ENCODE measurements at places on chromosomes 1 and 21.

GRCh38 chr1:43541721-43542401 is 11.2 kb downstream of the PTPRF start:
- DNase-seq, result no peak

DNA sequence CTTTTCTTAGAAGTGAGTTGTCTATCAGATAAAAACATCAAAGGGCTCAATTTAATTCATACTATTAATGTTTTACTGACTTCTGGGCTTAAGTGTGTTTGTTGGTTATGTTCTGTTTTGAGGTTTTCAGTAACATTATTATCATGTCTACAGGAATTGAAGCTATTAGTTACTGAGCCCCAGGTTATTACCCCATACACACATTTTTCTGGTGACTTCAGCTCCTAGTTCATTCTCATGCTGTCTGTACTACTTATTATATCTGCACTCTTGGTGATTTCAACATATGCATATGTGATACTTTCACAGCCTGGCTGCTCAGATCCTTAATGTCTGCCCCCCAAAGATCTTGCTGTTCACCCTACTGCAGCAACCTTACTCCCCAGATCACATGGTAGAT is 27.0 kb upstream of the SGIP1 start:
- no peak for DNase-seq

DNA sequence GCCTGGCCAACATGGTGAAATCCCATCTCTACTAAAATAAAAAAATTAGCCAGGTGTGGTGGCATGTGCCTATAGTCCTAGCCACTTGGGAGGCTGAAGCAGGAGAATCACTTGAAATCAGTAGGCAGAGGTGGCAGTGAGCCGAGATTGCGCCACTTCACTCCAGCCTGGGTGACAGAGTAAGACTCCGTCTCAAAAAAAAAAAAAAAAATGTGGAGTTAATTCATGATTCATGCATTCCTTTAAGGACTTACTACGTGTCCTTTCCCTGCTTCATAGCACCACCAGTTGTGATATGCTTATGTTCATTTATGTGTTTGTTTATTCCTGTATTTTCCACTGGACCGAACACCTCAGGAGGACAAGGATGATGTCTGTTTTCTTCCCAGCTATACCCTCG is 12.7 kb upstream of the PRELP start:
- DNase-seq, result no peak

DNA sequence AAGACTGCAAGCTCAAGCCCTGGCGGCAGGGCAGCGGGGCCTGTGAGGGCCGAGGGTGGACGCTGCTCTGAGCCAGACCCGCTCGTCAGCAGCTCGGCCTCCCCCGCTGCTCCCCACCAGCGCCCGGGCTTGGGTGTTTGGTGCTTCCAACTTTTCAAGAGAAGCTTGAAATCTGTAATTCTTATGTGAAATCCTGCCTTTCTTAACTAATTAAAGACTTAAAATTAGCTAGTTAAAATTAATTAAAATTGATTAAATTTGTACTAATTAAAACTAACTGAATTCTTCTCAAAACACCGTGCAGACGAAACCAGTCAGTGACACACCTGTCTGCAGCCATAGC is 14.0 kb upstream of the SLC19A1 start:
- DNase-seq, result no peak

DNA sequence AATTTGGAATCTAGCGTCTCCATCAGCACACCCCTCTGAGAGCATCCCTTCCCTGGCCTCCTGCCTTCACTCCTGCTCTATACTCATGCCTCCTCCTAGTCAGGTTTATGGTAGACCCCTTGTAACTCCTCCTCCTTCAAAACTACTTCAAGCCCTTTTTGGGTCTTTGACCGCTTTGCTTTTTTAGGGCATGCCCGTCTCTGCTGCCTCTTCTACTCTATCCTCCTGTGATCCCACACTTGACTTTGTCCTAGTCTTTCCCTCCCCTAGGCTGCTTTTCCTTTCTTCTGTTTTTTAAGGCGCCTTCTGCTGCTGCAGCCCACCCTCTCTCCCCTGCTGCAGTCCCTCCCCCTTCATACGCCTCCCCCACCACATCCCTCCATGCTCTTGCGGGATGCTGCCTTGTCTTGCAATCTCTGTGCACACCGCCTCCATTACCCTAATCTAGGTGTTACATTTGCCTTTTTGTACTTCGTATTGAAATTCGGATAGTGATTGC is 1.5 kb downstream of the SNX27 start:
- DNase-seq, result no peak

All from stimulated activated CD8-positive, alpha-beta memory T cell treated with anti-CD3 and anti-CD28 coated beads, Interleukin-12 subunit alpha, Interleukin-12 subunit beta, amount 100 ng/mL, for 4 hours (primary cell).